ENCODE measurements at places on chromosomes 4 and X.

DNA sequence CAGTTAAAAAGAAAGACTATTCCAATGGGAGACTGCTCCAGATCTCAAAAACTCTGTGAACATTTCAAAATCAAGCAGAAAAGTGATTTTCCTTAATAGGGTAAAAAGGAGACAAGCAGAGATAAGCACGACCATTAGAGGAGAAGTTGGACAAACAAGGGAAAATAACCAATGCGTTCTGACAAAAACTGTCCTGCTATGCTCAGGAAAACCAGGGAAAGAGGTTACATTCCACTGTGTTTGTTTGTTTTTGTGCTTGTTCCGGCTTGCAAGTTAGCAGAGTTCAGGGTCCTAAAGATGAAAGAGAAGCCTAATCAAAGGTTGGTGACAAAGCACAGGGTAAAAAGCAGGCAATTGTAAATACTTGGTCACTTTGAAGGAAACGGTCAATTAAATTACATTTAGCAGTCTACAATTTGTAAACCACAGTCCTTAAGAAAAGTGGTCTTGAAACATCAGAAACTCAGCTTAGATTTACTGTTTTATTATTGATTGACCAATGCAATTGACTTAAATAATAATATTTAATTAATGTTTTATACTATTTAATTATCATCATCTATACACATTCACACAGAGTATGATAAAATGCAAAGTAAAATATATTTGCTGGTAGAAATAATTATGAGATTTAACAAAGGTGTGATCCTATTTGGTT is 186.2 kb upstream of the CPXCR1 start:
- no peak for DNase-seq

- DNase-seq, result no peak
Measured at GRCh38 chr4:95256108-95256835, 292.5 kb downstream of the UNC5C start.

- DNase-seq, result no peak
Measured at GRCh38 chrX:47745416-47745815, 86.4 kb upstream of the UXT start.

GRCh38 chrX:106263817-106264216 is 95.7 kb downstream of the PWWP3B start:
- DNase-seq, result no peak

- DNase-seq, result no peak
Measured at GRCh38 chrX:9019151-9019550, 14.8 kb downstream of the FAM9B start.

DNA sequence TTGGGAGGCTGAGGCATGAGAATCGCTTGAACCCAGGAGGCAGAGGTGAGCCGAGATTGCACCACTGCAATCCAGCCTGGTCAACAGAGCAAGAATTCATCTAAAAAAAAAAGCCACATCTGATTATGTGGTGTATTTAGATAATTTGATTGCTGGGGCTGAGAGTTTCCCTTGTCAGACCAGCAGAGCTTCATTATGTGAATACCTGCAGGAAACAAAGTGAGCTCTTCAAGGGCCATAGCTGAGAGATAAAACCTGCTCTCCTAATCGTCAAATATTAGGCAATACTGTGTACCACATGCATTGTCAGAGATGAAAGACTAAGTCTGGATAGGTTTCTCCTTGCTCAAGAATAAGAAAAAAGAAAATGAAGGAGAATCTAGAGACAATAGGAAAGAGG is 800.0 kb upstream of the IGFBP7 start:
- no peak for DNase-seq

GRCh38 chr4:40309250-40309774 is 25.8 kb upstream of the CHRNA9 start:
- peak; percentile 57 for DNase-seq

DNA sequence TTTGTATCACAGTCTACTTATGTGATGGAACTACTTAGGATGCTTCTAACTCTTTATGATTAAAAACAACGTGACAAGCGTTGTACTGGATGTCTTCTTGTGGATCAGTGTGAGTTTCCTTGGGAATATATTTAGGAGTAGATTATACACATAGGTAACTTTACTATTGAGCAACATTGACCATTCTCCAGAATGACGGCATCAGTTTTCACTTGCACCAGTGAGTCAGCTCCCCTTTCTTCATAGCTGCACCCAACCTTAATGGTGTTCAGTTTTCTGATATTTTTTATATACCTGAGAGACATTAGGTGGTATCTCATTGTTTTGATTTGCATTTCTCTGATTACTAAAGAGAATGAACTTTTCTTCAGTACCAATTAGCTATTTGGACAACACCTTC is 343.9 kb downstream of the ADGRL3 start:
- DNase-seq, result no peak

Measured in GM10248 (cell line).